ENCODE measurements at places on chromosomes 1 and 21. TPM values are rescaled to one million over a fixed set of nuclear protein-coding genes. Genes with fewer than 3 reads are reported as not detected.
A peak's percentile ranks its signal among the peaks of the same experiment; 100 is the strongest.

- H3K4me1 ChIP-seq = peaks cover 24% of the 10 kb centered on the region
- H3K27ac ChIP-seq = peak overlapping the region; percentile 68
- no peak for DNase-seq
- no peak overlapping the region for H3K4me3 ChIP-seq
- H3K27me3 ChIP-seq = no peaks in the 10 kb centered on the region
- no peaks in the 10 kb centered on the region for H3K36me3 ChIP-seq
These were observed 56.1 kb downstream of the KCNN3 start for GRCh38 chr1:154813846-154814505.

GRCh38 chr1:115135681-115136080 lies 46.4 kb upstream of the TSPAN2 start:
- no peaks in the 10 kb centered on the region for H3K4me1 ChIP-seq
- DNase-seq = no peak
- H3K27ac ChIP-seq = no peak overlapping the region
- H3K27me3 ChIP-seq = no peaks in the 10 kb centered on the region
- H3K4me3 ChIP-seq = no peak overlapping the region
- no peaks in the 10 kb centered on the region for H3K36me3 ChIP-seq

DNA sequence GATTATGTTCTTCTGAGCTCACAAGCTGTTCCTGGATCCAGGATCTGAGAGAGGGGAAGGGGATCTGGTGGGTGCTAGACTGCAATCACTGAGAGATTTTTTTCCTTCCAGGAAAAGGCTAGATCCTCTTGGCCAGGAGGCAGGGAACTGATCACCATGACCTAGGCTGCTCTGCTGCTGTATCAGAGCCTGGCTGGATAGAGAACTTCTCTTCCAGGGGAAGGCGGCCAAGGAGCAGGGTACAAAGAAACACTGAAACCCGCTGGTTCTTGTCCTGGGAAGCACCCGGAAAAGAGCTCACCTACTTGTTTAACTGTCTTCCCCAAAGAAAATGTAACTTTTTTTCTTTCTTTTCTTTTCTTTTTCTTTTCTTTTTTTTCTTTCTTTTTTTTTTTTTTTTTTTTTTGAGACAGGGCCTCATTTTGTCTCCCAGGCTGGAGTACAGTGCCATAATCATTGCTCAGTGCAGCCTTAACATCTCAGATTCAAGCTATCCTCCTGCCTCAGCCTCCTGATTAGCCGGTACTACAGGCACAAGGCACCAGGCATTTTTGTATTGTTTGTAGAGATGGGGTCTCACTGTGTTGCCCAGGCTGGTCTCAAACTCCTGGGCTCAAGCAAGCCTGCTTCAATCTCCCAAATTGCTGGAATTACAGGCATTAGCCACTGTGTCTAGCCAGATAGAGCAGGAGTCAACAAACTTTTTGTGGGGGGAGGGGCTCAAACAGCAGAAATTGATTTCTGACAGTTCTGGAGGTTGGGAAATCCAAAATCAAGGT lies 12.4 kb upstream of the RPS6KA1 start:
- H3K4me1 ChIP-seq = no peaks in the 10 kb centered on the region
- H3K4me3 ChIP-seq = no peak overlapping the region
- no peaks in the 10 kb centered on the region for H3K36me3 ChIP-seq
- no peak for DNase-seq
- no peak overlapping the region for H3K27ac ChIP-seq

NFASC gene
- 0.14 TPM for total RNA-seq

GRCh38 chr1:24027838-24028468 lies 47.8 kb upstream of the SRSF10 start:
- DNase-seq = no peak
- no peaks in the 10 kb centered on the region for H3K36me3 ChIP-seq
- no peak overlapping the region for H3K27ac ChIP-seq
- no peaks in the 10 kb centered on the region for H3K27me3 ChIP-seq
- H3K4me1 ChIP-seq = no peaks in the 10 kb centered on the region

DNA sequence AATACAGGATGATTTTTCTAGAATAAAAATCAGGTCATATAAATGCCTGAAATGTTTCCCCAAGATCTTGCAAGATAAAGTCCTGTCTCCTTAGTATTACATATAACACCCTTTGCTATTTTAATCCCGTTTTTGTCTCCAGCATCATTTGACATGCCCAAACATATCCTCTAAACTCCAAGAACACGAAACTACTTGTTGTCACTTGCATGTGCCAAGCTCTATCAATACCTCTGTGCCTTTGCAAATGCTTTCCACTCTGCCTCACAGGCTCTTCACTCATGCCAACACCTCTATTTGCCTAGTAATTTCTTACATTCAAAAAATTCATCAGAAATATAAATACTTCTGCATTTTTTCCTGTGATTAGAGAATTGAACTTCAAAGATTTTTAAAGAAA lies 37.9 kb downstream of the LRRIQ3 start:
- no peaks in the 10 kb centered on the region for H3K36me3 ChIP-seq
- H3K4me1 ChIP-seq = no peaks in the 10 kb centered on the region
- H3K27me3 ChIP-seq = no peaks in the 10 kb centered on the region
- no peak for DNase-seq

CDK11B gene
- total RNA-seq = 16.1 TPM

PRAMEF4 gene
- total RNA-seq = not detected

SYT6 gene
- 0.09 TPM for total RNA-seq

C1orf141 gene
- total RNA-seq = not detected

GRCh38 chr21:25660233-25660632 lies 21.2 kb downstream of the JAM2 start:
- H3K27ac ChIP-seq = no peak overlapping the region
- H3K4me3 ChIP-seq = no peak overlapping the region
- H3K4me1 ChIP-seq = no peaks in the 10 kb centered on the region
- H3K36me3 ChIP-seq = no peaks in the 10 kb centered on the region
- H3K27me3 ChIP-seq = no peaks in the 10 kb centered on the region

GRCh38 chr1:230809256-230809990 lies 58.9 kb downstream of the C1orf198 start:
- no peak overlapping the region for H3K27ac ChIP-seq
- DNase-seq = no peak
- H3K27me3 ChIP-seq = no peaks in the 10 kb centered on the region
- H3K4me3 ChIP-seq = no peak overlapping the region
- no peaks in the 10 kb centered on the region for H3K36me3 ChIP-seq
- H3K4me1 ChIP-seq = no peaks in the 10 kb centered on the region

ITLN2 gene
- 0.38 TPM for total RNA-seq

CFAP74 gene
- total RNA-seq = 0.09 TPM

DNA sequence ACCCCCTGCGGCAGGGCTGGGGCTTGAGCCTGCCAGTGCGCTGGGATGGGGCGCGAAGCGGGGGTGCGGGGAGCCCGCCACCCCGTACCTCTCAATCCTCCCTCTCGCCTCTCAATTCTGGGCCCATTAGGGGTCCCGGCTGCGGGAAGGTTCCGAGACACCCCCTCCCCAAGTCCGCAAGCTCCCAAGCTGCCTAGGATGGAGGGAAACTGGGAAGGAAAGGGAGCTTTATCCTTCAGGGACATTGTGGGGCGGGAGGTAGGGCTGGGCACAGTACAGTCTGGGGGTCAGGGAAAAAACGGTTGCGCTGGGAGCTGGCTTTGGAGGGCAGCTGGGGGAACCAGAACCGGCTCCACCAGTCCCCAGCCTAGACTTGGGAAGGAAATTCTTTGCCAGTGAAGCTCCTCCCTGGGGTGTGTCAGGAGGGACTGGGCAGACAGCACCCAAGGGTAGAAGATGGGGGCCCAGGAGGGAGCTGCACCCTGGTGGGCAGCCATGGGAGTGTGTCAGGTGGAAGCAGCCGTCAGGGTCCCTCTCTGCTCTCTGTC lies 904 bp downstream of the GJB3 start:
- DNase-seq = no peak
- H3K36me3 ChIP-seq = no peaks in the 10 kb centered on the region
- H3K4me1 ChIP-seq = no peaks in the 10 kb centered on the region
- no peak overlapping the region for H3K27ac ChIP-seq
- H3K27me3 ChIP-seq = peaks cover 61% of the 10 kb centered on the region

DNA sequence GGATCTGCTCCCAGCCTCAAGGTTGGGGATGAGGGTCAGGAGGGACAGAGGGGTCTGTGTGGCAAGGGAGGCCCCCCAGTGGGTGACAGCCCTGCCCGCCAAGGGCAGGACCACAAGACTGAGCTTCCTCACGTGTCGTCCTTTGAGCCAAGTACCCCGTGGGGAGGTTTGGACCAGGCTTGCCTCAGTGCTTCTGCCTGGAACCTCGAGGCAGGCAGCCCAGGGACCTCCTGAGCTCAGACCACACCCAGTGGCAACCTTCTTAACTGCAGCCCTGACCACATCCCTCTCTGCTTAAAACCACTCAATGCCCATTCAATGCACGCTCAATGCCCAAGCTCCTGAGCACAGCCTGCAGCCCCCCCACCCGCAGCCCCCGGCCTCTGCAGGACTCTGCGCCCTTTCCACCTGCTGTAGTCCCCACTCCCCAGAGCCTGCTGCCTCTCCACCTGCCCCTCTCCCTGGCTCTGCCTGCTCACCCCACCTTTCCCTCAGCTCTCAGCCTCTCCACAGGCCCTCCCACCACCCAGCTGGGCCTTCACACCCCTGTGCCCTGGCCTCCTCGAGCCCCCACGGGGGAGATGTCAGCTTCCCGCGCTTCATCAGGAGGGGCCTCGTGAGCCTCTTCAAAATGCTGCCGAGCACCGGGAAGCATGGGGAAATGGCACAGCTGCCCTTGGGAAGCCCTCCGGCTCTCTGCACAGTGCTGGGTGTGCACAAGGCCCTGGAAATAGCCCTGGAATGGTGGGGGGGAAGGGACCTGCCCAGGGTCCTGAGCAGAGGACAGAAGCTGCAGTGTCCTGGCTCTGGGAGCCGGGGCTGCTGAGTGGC lies 129.3 kb upstream of the VAMP3 start:
- H3K4me1 ChIP-seq = no peaks in the 10 kb centered on the region
- H3K36me3 ChIP-seq = no peaks in the 10 kb centered on the region
- no peaks in the 10 kb centered on the region for H3K27me3 ChIP-seq
- H3K4me3 ChIP-seq = no peak overlapping the region

GRCh38 chr1:202725526-202725925 lies 15.3 kb upstream of the SYT2 start:
- no peak overlapping the region for H3K4me3 ChIP-seq
- no peaks in the 10 kb centered on the region for H3K27me3 ChIP-seq
- no peak overlapping the region for H3K27ac ChIP-seq
- H3K4me1 ChIP-seq = no peaks in the 10 kb centered on the region

GRCh38 chr1:247113094-247113497 lies 8.9 kb upstream of the ZNF669 start:
- peaks cover 40% of the 10 kb centered on the region for H3K27me3 ChIP-seq
- peaks cover 8% of the 10 kb centered on the region for H3K4me1 ChIP-seq
- no peak overlapping the region for H3K4me3 ChIP-seq
- no peak overlapping the region for H3K27ac ChIP-seq
- no peak for DNase-seq
- H3K36me3 ChIP-seq = no peaks in the 10 kb centered on the region

DNA sequence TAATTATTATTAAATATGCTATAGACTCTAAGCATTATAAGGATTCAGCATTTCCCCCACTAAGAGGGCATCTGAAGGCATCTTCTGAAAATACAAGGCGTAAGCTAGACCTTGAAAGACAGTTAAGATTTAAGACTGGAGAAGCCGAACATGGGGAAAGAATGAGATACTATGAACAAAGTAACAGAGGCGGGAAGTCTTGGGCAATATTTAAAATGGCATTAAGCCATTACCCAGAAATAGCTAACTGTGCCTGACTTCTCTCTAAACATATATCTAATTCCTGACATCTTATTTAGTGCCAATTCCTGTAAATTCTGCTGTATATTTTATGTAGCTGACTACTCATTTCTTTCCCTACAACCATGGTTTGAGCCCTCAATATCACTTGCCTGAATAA lies 20.9 kb downstream of the DPH5 start:
- no peaks in the 10 kb centered on the region for H3K27me3 ChIP-seq
- H3K36me3 ChIP-seq = peaks cover 6% of the 10 kb centered on the region
- H3K27ac ChIP-seq = no peak overlapping the region
- no peak for DNase-seq
- no peak overlapping the region for H3K4me3 ChIP-seq
- no peaks in the 10 kb centered on the region for H3K4me1 ChIP-seq

- DNase-seq = no peak
- no peaks in the 10 kb centered on the region for H3K36me3 ChIP-seq
- no peak overlapping the region for H3K27ac ChIP-seq
- H3K27me3 ChIP-seq = no peaks in the 10 kb centered on the region
These were observed 83.4 kb upstream of the ADGRL4 start for GRCh38 chr1:79089946-79090345.

DNA sequence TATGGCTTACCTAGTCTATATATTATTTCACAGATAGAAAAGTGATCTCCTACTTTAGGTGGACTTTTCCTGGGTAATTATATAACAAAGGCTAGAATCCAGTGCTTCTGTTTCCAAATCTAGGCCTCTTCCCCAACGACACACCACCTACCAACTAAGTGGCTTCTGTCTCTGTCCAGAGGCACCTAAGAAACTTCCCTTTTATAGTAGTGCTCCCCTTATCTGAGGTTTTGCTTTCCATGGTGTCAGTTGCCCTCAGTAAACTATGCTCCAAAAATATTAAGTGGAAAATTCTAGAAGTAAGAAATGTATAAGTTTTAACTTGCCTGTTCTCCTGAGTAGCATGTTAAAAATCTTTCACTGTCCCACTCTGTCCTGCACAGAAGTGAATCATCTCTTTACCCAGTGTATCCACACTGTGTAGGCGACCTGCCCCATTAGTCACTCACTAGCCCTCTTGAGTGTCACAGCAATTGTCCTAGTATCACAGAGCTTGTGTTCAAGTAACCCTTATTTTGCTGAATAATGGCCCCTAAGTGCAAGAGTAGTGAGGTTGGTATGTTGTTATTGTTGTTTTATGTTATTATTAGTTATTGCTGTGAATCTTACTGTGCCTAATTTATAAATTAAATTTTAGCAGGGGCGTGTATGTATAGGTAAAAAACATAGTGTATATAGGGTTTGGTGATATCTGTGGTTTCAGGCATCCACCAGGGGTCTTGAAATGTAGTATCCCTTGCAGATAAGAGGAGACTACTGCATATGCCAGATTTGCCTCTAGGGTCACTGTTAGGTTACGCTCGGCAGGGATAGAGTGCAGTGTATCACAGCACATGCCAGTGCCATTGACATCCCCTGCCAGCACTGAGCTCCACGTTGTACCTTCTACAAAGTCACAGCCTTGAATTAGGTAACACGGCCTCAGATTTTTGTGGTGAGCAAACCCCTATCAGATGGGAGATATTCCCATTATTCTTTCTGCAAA lies 14.7 kb upstream of the CD53 start:
- DNase-seq = no peak
- no peaks in the 10 kb centered on the region for H3K27me3 ChIP-seq
- no peaks in the 10 kb centered on the region for H3K36me3 ChIP-seq
- H3K27ac ChIP-seq = no peak overlapping the region
- H3K4me1 ChIP-seq = no peaks in the 10 kb centered on the region

DNA sequence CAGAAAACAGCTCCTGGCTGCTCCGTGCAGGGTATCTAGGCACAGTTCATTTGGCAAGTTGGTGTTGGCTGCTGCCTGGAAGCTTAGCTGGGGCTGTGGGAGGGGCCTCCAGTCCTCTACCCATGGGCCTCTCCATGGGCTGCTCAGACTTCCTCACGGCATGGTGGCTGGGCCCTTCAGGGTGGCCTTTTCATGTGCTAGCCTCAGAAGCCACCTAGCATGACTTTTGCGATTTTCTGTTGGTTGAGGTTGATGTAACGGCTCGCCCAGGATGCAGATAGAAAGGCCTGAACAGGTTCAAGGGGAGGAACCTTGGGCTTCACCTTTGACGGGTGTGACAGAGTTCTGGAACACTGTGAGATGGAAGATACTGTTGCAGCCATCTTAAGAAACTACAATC lies 25.8 kb upstream of the LHX4 start:
- no peaks in the 10 kb centered on the region for H3K4me1 ChIP-seq
- no peaks in the 10 kb centered on the region for H3K27me3 ChIP-seq
- DNase-seq = no peak
- H3K4me3 ChIP-seq = no peak overlapping the region
- no peak overlapping the region for H3K27ac ChIP-seq
